Brain pericyte (primary cell): ENCODE measurements at places on chromosomes 16 and 17.

GRCh38 chr17:75499313-75500022 is 15.9 kb downstream of the CASKIN2 start:
- DNase-seq = no peak

GRCh38 chr16:24610416-24610755 is 71.0 kb downstream of the RBBP6 start:
- no peak for DNase-seq

GRCh38 chr17:49015924-49016774 is 19.0 kb downstream of the IGF2BP1 start:
- DNase-seq = no peak

- DNase-seq = no peak
Measured at GRCh38 chr17:38663125-38663751, 11.5 kb downstream of the EPOP start.

DNA sequence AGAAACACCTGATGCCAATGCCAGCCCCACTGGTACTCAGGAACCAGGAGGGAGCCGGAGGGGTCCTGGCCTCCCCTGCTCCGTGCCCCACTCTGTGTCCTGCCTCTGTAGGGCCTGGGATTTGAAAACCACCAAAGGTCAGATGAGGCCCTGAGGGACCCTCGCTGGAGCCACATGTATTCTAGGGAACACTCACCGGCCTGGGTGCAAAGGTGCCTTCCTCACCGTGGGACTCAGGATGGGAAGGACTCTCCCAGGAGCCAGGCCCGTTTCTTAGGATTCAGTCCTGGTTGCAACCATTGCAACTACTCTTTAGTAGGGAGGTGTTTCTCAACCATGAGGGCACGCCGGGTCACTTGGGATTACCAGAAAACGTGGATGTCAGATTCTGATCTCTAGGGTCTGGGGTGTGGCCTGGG is 74.6 kb downstream of the N4BP1 start:
- DNase-seq = no peak

- DNase-seq = peak; percentile 44
Measured at GRCh38 chr17:5078106-5079028, at the start of gene ZFP3. ZFP3 (plus strand) TSS chr17:5078467; CDS start chr17:5091505, 13,038 bp downstream.

DNA sequence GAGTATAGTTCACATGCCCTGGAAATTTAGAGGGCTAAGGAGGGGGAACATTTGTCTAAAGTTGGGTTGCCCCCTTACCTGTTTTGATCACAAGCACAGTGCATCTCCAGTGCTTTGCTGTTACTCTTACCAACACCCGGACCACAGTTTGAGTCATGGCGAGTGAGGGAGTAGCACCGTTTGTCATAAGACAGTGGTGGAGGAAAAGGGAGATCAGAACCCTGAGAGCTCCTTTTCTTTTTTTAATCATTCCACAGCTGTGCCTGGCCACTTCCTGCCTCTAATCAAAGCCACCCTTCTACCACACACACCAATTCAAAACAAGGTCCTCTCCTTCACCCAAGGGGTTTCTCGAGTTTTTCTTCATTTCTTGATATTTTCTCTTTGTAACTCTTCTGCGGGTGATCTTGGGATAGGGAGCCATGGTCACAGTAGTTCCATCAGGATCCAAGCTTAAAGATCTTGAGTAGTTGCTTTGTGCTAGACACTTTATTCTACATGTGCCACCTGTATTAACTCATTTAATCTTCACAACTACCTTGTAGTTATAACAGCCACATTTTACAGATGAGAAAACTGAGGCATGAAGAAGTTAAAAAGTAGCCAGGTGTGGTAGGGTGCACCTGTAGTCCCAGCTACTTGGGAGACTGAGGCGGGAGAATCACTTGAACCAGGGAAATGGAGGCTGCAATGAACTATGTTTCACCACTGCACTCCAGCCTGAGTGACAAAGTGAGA is 5.0 kb upstream of the MYL4 start:
- no peak for DNase-seq

GRCh38 chr16:17541324-17541723 is 70.6 kb upstream of the XYLT1 start:
- no peak for DNase-seq

- no peak for DNase-seq
Measured at GRCh38 chr16:90031186-90031930, 12.1 kb upstream of the DBNDD1 start.

DNA sequence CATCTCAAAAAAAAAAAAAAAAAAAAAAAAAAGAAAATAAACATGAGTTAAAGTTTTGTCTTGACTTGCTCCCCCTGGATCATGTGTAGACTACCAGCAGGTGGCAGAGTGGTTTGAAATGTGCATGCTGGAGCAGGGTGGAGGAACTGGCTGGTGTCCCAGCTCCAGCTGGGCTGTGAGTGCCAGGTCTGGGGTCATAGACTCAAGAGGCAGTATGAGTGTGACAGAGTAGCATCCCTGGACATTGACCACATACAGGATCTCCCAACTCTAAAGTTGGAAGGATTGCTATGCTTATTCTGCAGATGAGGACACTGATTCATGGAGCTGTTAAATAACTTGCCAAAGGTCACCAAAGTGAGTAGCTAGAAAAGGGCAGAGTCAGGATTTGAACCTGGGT is 198.0 kb upstream of the MPHOSPH6 start:
- no peak for DNase-seq

- DNase-seq = no peak
Measured at GRCh38 chr17:67855504-67856324, 30.4 kb downstream of the BPTF start.

DNA sequence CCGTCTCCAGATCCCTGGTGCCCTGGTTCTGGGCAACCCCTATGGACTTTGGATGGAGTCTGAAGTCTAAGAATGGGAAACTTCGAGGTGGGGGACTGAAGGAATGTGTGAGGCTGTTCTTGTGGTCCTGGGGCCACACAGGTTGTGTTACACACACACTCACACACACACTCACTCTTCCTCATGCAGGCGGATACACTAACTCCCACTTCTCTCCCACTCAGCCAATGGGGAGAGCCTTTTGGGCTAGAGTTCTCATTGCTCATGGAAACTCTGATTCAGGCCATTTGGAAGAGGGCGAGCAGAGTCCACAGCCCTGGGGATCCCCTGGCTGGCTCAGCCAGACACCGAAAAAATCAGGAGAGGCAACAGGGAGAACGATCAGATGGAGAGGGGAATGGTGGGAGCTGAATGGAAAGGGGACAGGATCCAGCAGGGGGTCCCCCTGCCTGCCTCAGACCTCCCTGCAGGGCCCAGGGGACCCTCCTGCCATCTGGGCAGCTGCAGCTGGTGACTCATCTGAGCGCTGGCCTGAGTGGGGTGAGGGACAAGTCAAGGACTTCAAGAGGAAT is 9.1 kb downstream of the IGFBP4 start:
- no peak for DNase-seq

DNA sequence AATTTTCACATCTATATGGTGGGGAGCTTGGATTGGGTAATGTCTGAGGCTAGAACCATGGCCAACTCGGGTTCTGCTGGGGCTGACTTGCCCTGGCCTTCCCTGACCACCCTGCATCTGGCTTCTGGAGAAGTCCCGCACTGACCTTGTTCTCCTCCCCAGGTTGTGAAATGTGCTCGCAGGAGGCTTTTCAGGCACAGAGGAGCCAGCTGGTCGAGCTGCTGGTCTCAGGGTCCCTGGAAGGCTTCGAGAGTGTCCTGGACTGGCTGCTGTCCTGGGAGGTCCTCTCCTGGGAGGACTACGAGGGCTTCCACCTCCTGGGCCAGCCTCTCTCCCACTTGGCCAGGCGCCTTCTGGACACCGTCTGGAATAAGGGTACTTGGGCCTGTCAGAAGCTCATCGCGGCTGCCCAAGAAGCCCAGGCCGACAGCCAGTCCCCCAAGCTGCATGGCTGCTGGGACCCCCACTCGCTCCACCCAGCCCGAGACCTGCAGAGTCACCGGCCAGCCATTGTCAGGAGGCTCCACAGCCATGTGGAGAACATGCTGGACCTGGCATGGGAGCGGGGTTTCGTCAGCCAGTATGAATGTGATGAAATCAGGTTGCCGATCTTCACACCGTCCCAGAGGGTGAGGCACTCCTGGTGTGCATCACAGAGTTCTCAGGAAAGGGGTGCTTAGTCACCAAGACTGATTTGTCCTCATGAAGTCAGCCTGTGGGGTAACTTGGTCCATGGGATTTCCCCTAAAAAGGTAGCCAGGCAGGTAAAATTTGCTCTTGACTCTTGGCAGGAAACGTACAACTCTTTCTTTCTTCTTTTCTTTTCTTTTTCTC is 6.1 kb downstream of the NOD2 start:
- DNase-seq = no peak

DNA sequence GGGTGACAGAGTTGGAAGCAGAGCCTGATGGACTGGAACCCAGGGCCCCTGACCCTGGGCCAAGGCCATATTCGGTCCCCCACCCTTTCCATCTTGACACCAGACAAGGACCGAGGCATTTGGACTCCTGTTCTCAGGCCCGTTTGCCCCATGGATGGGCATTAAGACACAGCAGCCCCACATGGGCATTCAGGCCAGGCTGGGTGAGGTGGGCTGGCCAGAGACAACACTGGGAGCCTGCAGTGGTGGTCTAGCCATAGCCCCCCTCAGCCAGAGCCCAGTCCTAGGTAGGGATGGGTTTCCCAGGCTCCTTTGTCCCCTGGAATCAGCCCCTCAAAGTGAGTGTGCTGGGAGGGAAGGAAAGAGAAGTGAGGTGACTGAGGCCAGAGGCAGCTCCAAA is 1.6 kb downstream of the PDK2 start:
- no peak for DNase-seq

GRCh38 chr16:86554599-86554916 is 477 bp downstream of the MTHFSD start:
- DNase-seq = no peak

DNA sequence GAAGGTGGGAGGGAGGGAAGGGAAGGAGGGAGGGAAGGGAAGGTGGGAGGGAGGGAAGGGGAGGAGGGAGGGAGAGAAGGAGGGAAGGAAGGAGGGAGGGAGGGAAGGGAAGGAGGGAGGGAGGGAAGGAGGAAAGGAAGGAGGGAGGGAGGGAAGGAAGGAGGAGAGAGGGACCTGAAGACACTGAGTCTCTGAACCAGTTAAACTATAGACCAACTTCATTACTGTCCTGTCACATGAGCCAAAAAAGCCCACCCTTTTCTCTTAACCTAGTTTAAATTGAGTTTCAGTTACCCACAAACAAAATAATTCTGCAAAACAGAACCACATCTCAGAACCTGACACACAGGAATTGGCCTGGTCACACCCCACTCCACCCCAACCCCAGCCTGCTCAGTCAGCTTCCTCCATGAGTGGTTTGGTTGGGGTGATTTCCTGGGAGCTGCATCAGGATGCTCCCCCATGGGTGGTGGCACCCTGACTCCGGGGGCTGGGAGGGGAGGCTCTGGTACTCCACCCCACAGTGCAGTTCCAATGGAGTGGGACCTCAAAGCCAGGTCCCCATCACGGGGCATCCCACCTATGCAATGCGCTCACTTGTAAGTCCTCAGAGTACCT is 4.7 kb upstream of the PRR29 start:
- DNase-seq = no peak

DNA sequence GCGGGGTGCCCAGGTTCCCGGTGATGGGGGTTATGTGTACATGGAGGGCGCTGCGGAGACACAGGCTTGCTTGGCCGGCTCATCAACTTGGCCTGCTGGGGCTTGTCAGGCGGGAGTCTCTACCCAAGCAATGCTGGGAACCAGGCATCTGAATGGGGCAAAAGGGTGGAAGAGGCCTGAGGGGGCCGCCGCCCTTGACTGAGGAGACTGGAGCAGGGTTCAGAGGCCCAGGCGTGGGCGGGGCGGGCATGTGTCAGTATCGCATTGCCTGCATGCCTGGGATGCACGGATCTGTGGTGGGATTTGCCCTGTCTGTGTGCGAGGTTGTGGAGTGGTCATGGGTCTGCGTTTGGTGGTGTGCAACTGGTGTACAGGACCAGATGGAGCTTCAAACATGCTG is 21.1 kb downstream of the ARHGAP23 start:
- DNase-seq = no peak

GRCh38 chr16:54503011-54503855 is 216.6 kb upstream of the IRX3 start:
- DNase-seq = no peak

DNA sequence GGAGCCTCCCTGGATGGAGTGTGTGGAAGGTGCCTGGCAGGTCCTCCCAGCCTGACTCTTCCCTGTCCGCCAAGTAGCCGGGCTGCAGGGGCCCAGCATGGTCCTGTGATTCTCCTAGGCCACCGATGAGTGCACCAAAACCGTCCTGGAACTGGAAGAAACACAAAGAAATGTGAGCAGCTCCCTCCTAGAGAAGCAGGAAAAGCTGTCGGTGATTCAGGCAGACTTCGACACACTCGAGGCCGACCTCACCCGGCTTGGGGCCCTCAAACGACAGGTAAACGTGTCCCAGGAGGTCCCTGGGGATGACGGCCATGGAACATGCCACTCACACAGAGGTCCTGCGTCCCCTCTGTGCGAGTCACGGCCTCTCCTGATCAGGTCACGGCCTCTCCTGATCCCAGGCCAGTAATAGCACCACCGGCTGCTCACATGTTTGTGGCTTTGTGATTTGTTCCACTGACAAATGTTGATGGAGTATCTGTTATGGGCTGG is 4.2 kb upstream of the GAA start:
- DNase-seq = no peak

DNA sequence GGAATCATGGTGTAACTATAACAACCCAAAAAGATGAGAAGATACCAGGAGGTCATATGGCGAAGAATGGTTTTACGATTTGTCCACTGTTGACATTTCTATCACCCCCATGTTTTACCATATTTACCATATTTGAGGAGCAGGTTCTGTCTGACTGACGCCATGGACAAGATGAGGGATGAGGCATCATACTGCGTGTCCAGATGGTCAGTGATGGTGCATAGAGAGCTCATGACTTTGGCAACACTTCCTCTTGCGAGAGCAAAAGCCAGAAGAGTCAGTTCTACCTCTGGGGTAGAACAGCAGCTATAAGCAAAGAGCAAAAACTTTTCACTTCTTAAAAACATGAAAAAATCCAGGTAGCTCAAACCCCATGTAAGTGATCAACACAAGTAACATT is 38.3 kb downstream of the ZZEF1 start:
- DNase-seq = no peak

DNA sequence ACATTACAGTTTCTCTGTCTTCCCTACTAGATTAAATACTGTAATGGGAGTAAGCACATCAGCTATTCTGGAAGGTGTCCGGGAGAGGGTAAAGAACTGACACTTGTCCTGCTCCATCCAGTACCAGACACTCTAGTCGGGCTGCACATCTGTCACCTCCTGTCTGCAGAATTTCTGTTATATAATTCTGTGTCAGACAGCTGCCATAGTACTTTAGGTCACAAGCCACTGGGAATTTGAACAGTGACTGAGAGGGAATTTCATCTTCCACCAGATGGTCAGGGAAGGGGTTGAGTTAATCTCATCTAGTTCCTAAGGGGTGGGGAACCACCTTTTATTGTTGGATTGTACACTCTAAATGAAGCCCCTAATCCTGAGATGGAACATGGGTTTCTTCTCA is 58.6 kb upstream of the NUDT7 start:
- DNase-seq = no peak

GRCh38 chr16:66446737-66447136 is 19.6 kb downstream of the BEAN1 start:
- no peak for DNase-seq

- DNase-seq = no peak
Measured at GRCh38 chr16:70472786-70473433, 18.5 kb downstream of the FCSK start.

GRCh38 chr17:50707289-50708049 is at the start of gene ANKRD40:
ANKRD40 (minus strand) TSS chr17:50707914; CDS start chr17:50707654, 260 bp downstream.
- DNase-seq = peak; percentile 69
